Activated naive CD4-positive, alpha-beta T cell treated with Interleukin-2 at 50 U/mL for 16 hours (primary cell): ENCODE measurements at places on chromosomes 7 and 10.

GRCh38 chr7:103075337-103075918 lies 488 bp downstream of the ARMC10 start:
- DNase-seq, result peak; percentile 85

GRCh38 chr10:100148353-100149211 lies 37.2 kb downstream of the ERLIN1 start:
- peak; percentile 52 for DNase-seq

GRCh38 chr10:102975483-102976379 lies 57.6 kb downstream of the CNNM2 start:
- no peak for DNase-seq

- DNase-seq, result no peak
These were observed 93.1 kb downstream of the ARID5B start for GRCh38 chr10:61994405-61995219.

DNA sequence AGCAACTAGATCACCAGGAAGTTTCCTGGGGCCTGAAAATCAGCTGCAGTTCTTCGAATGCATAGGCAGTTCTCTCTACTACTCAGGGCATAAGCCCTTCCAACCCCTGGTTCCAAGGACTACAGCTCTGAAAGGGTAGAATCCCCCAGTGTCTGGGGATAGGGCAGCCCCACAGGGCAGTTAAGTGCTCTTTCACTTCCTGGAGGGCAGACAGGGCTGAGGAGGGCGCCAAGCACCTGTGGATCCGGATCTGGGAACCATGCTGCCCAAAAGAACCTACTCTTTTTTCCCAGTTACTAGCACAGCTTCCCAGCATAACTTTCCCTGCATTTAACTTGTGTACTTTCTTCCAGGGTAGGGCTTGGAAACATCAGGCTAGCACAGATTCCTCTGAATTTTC lies 41.1 kb downstream of the CXCL12 start:
- no peak for DNase-seq

GRCh38 chr10:99730026-99730425 lies 1.9 kb downstream of the COX15 start:
- DNase-seq, result no peak

GRCh38 chr10:61987951-61988379 lies 86.5 kb downstream of the ARID5B start:
- DNase-seq, result peak; percentile 35

- DNase-seq, result no peak
These were observed 233.0 kb upstream of the NEBL start for GRCh38 chr10:21130108-21130507.

DNA sequence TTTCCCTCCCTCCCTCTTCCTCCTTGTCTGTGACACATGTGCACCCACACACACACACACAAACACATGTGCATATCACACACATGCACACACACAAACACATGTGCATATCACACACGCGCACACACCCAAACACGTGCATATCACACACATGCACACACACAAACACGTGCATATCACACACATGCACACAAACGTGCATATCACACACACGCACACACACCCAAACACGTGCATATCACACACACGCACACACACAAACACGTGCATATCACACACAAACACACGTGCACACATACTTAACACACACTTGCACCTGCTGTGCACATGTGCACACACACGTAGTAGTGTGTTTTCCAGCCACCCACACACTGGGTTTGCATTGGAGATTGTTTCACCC lies 29.4 kb upstream of the KNDC1 start:
- no peak for DNase-seq

- DNase-seq, result no peak
These were observed 287.4 kb downstream of the C7orf25 start for GRCh38 chr7:42624471-42624870.

DNA sequence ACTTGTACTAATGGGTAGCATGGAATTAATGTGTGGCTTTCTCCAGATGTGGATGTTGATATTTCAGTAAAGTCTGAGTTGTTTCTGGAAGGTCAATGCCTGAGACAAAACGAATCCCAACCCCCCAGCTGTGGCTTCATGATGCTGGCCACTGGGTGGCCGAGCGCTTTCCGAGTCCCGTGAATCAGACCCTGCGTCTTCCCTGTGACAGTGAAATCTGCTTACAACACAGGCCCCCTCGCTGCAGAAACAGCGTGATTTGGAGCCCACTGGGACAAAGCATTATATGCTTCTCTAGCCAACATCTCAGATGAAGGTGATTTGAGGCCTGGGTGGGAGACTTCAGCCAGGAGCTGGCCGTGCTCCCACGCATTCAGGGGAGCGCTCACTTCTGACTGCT lies 124.7 kb downstream of the WDR37 start:
- no peak for DNase-seq

DNA sequence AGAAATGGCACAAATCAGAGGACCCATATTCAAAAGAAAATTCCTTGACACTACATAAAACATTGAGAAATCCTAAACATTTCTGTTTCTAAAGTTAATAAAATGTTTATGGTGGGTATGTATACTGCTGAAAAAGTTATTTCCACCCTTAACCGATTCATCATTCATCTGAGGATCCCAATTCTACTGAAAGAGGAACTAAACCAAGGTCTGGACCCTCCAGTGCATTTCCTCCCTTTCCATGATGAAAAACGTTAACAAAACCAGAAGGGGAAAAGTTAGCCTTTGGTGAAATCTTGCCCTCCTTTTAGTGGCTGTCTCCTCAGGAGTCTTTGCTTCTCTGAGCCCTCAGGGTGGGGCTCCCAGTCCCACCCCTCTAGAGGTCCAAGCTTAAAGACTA lies 144.5 kb upstream of the ASAH2 start:
- DNase-seq, result no peak

DNA sequence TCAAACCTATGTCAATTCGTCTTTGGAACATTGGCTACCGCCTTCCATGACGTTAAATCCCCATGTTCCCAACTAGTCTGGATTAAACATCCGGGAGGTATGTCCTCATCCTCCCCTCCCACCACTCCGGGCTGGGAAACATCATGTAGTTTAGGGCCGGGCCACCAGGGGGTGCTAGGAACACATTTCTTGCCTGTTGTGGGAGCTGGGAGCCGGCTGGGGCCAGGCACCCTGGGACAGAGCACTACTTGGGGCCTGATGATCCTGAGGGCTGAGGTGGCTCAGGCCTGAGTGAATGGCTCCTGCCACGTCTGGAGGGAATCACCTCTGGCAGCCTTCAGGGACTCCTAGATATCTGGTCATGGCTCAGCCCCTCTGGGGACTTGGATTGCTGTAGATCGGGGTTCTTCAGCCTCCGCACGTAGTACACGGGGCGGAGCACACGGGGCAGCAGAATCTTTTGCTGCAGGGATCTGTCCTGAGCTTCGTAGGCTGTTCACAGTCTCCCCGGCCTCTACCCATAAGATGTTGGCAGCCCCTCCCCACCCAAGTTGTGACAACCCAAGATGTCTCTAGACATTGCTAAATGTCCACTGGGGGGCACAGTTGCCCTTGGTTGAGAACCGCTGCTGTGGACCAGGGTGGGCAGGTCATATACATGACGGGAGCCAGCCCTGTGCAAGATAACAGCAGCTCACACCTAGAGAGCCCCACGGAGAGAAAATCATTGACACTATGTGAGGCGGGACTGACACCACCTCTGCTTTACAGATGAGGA lies 141.2 kb upstream of the ZNF716 start:
- DNase-seq, result no peak

- DNase-seq, result no peak
These were observed 5.4 kb downstream of the PPIA start for GRCh38 chr7:44801890-44802289.

- no peak for DNase-seq
These were observed 122.9 kb upstream of the PPP2R2D start for GRCh38 chr10:131777921-131778320.

GRCh38 chr10:62183442-62183841 lies 85.2 kb downstream of the RTKN2 start:
- DNase-seq, result peak; percentile 15

DNA sequence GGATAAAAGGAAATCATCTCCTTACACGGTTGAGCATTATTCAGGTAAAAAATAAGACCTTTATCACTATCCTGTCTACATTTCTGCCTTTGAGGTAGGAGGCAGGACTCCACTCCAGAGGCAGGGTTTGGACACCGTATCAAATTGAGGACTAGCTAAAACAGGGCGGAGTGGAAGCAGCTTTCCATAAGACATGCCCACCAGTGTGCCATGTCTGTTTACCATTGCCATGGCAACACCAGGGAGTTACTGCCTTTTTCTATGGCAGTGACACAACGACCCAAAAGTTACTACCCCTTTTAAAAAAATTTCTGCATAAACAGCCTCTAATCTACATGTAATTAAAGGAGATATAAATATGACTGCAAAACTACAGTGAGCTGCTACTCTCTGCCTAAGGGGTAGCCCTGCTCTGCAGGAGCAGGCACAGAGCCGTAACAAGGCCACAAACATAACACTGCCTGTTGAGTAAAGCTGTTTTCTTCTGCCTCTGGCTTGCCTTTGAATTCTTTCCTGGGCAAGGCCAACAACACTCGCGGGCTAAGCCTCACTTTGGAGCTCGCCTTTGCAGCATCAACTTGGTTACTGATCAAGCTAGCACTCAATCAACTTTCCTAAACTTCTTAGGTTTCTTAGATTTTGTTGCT lies 26.5 kb downstream of the DGKB start:
- DNase-seq, result no peak
